ENCODE measurements at places on chromosomes 12 and 14.

- DNase-seq: no peak
Measured at GRCh38 chr12:131810726-131811125, 17.5 kb upstream of the MMP17 start.

DNA sequence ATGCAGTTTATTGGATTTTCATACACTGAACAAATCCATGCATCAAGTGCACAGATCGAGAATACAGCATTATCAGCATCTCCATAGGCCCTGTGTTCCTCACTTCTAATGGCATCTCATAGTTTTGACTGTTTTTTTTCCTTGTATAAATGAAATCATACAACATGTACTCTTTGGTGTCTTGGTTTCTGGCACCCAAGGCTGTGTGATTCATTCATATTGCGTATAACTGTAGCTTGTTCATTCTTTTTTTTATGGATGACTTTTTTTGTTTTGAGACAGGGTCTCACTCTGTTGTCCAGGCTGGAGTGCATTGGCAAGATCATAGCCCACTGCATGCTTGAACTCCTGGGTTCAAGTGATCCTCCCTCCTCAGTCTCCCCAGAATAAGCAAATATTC lies 14.3 kb downstream of the RASSF8 start:
- no peak for DNase-seq

DNA sequence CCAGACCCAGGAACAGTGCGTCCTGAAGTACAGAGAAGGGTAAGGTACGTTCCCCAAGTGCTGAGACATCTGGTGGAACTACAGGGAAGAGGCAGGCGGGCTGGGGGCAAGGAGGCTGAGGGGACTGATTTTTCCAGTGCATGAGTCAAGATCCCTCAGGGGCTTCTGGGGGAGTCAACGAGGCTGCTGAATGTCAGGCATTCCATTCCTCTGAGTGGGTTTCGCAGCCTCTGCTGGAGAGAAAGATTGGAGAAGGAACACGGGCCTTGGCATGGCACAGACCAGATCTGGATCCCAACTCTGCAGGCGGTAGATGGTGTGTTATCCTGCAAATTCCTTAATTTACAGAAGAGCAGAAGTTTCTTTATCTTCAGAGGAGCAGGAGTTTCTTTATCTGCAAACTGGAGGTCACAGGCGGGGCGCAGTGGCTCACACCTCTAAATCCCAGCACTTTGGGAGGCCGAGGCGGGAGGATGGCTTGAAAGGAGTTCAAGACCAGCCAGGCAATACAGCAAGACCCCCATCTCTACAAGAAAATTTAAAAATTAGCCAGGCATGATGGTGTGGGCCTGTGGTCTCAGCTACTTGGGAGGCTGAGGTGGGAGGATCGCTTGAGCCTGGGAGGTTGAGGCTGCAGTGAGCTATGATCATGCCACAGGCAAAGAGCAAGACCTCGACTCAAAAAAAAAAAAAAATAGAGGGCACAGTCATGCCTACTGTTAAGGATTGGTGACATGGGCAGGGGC lies 132.6 kb upstream of the MAP1LC3B2 start:
- DNase-seq: no peak

GRCh38 chr14:72523424-72524294 lies 370.2 kb downstream of the DPF3 start:
- DNase-seq: no peak

GRCh38 chr12:28127455-28127854 lies 62.8 kb upstream of the CCDC91 start:
- DNase-seq: no peak

DNA sequence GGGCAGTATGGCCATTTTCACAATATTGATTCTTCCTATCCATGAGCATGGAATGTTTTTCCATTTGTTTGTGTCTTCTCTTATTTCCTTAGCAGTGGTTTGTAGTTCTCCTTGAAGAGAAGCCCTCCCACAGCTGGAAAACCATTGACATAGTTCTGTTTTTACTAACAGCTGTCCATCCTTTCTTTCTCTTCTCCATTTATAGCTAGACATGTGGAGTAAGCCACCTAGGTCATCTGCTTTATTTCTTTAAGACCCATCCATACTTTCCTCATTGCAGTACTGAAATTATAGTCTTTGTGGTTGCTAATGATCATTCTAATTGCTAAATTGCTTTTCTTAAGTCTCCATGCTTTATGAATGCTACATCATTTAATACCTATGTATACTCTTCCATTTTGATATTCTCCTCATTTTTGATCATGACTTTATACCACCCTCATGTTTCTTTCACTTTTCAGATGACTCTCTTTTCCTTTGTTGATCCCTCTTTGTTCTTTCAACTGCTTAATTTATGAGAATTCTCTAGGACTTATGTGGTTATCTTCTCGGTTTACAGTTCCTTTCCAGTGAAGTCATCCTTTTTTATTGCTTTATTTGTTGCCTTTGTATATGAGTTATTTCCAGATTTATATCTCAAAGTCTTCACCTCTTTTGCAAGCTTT lies 114.2 kb downstream of the PCNX1 start:
- DNase-seq: no peak

DNA sequence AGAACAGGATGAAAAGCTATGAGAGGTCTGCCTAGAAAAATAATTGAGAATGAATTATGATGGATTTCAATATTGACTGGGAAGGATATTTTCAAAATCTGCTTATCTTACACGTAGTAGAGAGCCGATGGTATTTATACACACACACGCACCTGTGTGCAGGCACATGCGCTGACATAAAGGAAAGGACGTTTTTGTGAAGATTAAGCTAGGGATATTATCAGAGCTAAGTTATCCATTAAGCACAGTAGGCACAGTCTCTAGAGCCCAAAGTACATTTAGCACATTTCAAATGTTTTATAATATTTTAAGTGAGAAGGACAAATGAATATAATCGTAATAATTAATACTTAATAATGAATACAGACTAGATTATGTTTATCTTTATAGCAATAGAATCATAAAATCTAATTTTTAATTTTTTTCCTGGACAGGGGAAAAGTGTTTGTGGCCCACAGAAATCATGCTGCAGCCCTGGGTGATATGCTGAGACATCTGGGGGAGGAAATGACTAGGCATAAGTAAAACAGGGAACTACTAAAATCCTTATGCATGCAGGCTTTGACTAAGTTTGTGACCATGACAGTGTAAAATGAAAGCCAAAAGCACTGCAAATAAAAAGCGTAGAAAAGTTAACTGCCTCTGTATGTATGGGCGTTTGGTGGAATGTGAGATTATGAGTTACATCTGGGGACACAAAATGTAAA lies 146.1 kb downstream of the KITLG start:
- no peak for DNase-seq

- no peak for DNase-seq
Measured at GRCh38 chr14:64081174-64081746, 212.9 kb downstream of the ESR2 start.

DNA sequence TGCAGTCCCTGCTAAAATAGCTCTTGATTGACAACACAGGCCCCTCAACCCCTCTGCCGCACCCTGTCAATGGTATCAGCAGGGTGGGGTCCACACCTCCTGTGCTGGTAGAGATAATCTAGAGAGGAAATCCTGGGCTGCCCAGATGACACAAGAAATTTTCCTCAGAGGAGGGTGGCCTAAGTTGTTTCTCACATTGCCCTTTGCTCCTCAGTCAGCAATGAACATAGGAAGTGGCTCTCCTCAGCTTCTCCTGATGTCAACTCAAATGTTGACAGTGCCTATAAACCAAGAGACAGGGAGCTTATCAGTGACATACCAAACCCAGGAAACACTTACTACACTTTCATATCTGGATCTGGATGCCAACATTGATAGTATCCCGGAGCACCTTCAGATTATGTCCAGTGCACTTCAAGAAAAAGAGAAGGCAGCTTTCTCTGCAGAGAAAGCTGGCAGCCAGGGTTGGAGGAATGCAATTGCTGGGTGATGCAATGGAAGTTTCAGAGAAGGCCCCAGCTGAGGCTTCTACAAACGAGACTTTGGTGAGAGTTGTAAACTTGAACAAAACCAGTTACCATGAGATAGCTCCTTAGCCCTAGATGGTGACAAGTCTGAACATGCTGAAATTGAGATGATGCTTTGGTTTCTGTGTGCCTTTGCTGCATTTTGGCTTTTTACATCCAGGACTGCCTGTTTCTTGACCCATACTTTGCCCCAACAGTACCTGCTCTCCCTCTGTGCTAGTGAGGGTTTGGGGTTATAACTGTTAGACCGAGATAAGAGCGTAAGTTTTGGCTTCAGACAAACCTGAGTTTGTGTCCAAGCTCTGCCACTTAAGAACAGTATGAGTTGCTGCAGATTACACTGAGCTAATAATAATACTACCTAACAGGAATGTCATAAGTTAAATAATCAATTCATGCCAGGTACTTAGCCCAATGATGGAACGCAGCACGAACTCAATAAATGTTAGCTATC lies 183.5 kb downstream of the NUAK1 start:
- DNase-seq: no peak

DNA sequence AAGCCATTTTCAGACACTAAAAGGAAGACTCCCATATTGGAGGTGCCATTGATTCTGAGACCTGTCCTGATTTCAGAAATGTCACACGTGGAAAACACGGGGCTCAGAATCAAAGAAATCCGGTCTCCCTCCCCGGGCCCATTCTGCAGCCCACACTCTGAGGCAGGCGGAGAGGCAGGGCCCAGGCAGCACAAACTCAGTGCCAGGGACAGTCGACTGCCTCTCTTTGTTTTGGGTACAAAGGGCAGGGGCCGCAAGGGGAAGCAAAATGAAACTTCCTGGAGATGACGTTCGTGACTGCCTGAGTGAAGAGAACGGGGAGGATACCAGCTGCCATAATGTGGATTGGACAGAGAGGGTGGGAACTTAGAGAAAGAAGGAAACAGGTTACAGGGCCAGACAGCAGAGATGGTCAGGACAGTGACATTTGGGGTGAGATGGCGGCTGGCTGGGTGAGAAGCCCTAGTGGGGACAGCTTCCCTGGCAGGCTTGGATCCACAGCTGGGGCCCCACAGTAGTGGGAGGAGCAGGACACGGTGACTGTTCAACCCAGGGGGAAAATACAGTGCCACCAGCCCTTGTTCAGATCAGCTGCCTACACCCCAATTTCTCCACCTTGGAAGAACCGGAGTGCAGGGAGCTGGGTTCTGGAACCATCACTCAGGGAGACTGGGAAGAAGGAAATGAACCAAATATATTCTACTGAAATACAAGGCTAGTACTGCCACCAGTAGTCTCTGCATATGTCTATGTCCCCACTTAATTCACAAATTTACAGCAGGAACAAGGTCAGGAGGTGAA lies 8.1 kb downstream of the GAPDH start:
- no peak for DNase-seq

DNA sequence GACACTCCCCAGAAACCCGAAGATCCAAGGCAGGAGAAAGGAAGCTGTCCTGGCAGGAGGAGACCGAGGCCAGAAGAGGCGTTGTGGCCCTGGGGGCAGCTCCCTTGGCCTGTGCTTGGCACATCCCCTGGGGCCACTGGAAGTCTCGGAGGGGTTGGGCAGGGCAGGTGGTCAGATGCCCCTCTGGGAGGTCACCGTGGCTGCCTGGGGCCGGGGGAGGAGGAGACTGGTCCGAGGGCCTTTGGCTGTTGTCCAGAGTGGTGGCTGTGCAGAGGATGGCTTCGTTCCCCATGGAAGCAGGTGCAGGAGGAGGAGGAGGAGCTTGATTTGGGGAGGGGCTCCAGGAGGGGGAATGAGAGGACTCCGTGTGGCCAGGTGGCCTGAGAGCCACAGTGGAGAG lies 3.3 kb upstream of the NUDT14 start:
- DNase-seq: no peak

- DNase-seq: peak; percentile 55
Measured at GRCh38 chr12:119804011-119804641, 73.0 kb downstream of the CIT start.

DNA sequence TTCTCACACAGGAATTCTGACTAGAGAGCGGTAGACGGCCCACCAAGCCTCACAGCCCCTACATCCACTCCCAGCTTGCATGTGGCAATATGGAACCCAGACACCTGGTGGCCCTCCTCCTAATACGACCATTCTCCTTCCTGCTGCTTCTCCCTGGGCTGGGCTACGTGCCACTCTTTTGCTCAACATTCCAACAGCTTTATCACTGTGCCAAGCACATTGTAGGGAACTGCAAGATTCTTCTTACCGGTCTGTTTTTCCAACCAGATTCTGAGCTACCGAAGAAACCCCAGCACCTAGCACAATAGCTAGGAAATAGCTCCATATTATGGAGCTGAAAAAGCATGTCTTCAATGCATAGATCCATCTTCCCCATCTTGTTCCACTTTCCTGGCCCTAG lies 58.1 kb downstream of the STXBP6 start:
- DNase-seq: no peak

DNA sequence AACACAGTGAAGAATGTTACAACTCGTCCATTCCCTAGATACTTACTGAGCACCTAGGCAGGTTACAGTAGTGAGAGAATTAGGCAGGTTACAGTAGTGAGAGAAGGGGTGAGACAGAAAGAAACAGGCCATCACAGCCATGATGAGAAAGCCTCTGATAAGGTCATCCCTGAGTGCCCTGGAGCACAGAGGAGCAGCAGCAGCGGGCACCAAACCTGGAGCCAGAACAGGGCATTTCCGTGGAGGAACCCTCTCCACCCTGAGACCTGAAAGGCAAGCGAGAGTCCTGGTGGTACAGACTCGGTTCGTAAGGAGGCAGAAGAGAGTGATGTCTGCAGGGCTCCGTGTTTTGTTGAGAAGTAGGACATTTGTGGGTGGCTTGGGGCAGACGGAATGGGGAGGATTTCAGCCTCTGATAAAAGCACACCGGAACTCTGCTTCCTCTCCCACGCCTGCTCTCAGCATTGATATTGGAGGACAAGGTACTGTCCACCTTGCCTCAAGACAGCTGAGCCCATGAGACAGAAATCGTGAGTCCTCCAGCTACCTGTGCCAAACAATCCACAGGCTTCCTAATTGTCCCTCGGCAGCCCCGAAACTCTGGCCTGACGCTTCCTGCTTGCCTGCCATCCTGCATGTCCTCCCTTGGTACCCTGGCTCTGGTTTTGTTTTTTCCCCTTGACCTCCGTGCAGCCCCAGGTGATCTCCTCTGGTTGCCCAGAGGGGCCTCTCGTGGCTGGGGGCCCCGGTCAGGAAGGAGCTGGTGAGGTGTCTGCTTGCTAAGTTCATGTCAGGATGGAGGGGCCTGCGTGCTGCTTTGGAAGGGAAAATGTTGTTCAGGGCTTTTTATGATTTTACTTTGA lies 136.1 kb downstream of the GCH1 start:
- no peak for DNase-seq

DNA sequence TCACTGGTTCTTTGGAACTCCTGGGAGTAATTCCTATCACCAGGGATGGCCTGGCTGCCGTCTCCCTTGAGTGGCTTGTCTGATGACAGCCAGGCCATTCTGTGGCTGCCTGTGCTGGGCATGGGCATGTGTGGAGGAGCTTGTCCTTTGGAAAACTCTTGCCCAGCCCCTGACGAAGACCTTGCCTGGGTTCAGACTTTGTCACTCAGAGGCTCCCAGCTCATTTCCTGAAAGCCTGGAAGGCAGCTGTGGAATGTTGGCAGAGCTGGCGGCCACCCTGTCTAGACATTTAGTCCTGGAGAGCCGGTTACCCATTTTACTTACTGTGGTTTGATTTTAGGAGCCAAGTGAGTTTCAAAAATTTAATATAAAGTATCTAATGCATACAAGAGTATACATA lies 34.0 kb downstream of the TUNAR start:
- DNase-seq: no peak

Data from NCI-H526 (cell line).